ENCODE measurements at places on chromosomes 3 and 15.

GRCh38 chr3:89851974-89852621 lies 744.7 kb downstream of the EPHA3 start:
- no peak for DNase-seq

DNA sequence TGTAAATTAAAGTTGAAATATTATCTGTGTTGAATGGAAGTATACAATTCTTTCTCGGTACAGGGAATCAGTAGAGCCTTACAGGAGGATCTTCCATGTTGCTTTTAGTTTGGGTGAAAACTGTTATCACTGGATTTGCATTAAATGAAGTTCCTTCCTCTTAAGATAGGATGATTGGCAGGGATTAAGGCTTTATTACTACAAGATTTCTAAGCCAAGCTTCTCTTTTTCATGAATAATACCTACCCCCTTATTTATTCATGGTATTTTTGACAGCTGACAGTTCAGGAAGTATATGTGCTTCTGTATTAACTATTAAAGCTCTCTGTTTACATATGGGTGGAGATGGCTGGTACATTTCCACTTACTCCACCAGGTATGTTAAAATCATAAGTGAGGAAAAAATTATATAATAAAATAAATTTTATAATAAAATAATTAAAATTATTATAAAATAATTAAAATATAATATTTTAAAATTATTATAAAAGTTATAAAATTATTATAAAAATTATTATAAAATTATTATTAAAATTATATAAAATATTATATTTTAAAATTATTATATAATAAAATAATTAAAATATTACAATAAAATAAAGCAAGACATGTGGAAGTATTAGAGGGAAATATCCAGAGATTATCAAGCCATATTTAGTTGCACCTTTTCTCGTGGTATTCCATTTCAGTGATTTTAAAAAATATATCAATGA lies 332.9 kb downstream of the ROBO2 start:
- DNase-seq, result no peak

- DNase-seq, result no peak
Observed at GRCh38 chr15:85854345-85855097, 59.8 kb upstream of the KLHL25 start.

DNA sequence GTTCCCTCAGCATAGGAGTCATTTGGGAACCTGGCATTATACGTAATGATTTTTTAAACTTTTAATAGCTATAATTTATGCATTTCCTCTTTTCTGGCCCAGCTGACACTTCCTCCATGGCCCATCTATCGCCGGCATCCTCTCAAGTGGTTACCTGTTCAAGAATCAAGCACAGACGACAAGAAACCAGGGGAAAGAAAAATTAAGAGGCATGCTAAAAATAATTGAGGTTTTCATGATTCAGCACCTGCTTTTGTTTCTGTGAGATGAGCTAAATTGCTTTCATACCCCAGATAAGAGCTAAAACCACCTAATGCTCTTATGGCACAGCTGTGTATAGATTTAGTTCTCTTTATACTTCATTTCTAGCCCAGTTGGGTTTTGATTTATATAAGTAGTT lies 1.7 kb downstream of the SPCS1 start:
- DNase-seq, result no peak

- no peak for DNase-seq
Observed at GRCh38 chr3:89562373-89562772, 455.0 kb downstream of the EPHA3 start.

DNA sequence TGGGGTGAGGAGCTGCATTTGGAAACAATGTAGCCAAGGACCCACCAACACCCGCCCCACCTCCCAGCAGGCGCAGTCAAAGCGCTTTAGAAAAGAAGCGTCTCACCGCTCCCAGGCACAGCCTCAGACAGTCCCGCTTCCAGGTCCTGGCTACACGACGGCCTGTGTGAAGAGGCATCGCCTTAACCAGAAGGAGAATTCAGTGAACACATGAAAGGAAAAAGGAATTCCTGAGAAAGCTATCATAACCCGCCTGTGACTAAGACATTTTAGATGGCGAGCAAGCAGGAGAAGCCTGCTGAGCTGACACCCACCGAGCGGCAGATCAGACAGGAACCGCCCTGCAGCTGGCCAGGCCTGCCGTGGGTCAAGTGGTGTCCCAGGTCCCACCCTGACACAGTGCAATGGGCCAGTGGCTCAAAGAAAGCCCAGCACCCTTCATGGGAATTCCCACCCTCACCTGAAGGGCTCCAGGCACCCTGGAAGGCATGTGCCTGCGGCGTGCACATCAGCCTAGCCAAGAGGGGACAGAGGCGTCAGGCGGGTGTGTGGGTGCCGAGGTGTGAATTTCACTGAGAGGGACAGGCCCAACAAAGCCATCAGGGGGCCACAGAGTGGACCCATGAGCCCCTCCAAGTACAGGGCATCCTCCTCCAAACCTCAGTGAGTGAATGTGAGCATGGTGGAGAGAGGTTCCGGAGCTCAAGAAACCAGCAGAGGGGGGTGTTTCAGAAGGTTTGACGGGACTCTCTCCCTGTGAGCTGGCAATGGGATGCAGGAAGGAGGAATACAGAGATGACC lies 144.8 kb downstream of the NSMCE3 start:
- DNase-seq, result no peak

GRCh38 chr3:21331857-21332256 lies 419.2 kb downstream of the ZNF385D start:
- DNase-seq, result no peak

GRCh38 chr3:168322941-168323340 lies 227.2 kb upstream of the GOLIM4 start:
- no peak for DNase-seq

DNA sequence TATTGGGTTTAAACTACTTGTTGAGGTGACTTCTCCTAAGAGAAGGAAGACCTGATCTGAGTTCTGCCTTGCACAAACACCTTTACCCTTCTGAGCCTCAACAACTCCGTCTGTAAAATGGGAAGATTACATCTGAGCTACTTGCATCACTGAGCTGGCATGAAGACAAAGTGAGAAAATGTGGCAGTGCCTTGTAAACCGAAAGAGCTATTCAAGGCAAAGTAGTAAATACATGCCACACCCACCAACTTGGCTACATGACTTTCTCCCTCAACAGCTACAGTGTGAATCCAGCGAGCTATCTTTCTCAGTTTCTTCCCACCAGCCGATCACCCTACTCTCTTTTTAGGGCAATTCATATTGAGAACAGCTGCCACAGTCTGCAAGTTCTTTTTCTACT lies 148.3 kb downstream of the FOXB1 start:
- no peak for DNase-seq

- no peak for DNase-seq
Observed at GRCh38 chr15:92951800-92952457, 51.8 kb downstream of the CHD2 start.
